Activated T-cell treated with anti-CD3 and anti-CD28 coated beads, Interleukin-2, amount 50 U/mL, for 1 hour (primary cell): ENCODE measurements at places on chromosomes 11 and 22.

DNA sequence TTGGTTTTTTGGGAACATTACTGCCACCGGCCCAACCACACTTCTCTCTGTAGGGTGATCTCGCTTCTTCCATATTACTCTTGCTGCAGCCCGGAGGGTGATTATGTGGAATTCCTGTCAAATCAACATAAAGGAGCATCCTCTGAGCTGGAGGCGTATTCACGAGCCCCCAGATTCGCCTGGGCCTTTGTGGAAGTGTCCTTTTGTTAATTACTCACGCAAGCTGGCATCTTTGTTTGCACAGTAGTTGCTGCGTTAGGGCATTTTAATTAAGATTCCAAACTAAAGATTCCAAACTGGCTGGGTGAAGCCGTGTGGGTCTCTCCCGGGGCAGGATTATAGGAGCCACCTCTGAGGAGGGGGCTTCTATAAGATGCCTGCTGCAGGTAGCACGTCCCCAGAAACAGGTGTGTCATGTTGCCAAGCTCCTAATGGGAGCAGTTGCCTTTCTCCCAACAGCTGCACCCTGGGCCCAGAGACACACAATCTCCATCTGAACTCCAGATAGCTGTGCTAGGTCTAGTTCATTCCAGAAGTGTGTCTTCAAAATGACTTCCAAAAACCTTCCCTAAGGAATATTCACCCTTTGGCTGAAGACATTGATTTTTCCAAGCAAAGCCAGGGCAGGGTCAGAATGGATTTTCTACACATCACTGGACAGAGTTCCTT lies 40.9 kb downstream of the SHISAL1 start:
- DNase-seq = no peak

- DNase-seq = no peak
These were observed 23.5 kb downstream of the LARGE1 start for GRCh38 chr22:33896575-33897447.

DNA sequence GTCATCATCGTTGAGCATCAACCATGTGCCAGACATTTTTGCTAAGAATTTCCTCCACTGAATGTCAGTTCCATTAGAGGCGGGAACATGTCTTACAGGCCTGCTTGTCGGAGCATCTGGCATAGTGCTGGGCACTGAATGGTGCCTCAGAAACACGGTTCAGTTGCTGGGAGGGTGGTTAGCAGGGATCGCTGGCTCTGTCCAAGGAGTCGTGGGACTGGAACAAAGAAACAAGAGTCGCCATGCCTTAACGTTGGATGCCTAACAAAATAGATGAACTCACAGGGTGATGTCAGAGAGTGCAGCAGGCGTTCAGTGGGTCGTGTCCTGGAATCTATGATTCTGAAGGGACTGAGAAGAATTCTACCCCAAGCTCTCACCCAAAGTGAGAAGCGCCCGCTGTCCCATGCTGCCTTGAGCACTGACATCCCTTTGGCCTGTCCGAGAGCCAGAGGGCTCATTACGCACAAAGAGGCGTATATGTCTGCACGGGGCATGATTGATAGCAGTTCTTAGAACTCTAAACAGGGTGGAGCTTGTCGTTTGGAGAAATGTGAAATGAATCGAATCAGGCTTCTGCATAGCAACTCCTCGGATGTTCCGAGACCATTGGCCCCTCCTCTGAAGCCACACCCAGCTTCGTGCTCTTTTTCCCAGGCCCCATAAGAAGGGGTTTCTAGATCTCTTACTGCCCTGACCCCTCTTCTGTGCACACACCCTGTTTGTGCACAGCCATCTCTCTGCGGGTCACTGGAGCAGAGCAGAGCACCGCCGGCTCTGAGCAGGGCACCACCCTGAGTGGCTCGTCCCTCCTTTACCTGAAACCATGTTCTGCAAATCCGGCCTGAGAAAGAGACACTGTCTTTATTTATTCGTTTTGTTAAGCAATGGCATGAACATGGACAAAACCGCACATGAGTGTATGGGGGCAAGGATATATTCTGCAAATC lies 113.1 kb upstream of the B3GAT1 start:
- DNase-seq = no peak

GRCh38 chr11:1351278-1351937 lies 38.3 kb upstream of the BRSK2 start:
- DNase-seq = no peak

DNA sequence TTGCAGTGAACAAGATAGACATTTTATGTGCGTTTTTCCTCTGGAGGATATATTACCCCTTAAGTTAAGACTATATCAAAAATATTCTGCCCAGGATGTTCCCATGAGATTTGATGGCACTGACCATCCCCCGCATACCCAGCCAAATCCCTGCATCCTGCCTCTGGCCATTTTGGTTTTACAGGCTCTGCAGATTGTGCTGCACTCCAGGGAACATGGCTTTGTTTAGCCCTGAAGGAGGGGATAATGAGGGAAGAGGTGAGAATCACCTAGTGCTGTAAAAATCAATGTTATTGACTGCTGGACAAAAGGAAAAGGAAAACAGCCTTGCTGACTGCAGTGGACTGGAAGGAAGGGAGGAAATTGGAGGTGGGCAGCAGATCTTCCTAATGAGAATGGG lies 717.4 kb downstream of the DLG2 start:
- no peak for DNase-seq

GRCh38 chr11:102421261-102421660 lies 31.3 kb downstream of the TMEM123 start:
- DNase-seq = no peak

DNA sequence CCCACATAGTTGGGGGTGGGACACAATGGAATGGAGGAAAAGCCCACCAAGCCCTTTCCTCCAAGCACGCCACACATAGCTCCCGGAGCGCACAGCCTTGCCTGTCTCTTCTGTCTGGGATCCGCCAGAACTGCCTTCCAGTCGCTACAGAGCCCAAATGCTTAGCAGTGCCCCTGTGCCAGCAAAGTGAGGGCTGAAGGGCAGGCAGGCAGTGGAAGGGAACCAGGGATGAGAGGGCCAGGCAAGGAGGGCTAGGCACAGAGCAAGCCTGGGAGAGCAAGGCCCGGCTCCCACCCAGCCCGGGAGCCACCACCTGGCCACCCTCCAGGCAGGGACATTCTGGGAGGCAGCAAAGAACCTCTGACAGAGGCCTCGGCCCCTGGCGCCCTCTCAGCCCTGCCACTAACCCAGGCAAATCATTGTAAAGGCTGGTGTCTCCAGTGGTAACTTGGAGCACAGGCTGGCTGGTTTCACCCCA lies 32.5 kb downstream of the PPP2R1B start:
- no peak for DNase-seq

DNA sequence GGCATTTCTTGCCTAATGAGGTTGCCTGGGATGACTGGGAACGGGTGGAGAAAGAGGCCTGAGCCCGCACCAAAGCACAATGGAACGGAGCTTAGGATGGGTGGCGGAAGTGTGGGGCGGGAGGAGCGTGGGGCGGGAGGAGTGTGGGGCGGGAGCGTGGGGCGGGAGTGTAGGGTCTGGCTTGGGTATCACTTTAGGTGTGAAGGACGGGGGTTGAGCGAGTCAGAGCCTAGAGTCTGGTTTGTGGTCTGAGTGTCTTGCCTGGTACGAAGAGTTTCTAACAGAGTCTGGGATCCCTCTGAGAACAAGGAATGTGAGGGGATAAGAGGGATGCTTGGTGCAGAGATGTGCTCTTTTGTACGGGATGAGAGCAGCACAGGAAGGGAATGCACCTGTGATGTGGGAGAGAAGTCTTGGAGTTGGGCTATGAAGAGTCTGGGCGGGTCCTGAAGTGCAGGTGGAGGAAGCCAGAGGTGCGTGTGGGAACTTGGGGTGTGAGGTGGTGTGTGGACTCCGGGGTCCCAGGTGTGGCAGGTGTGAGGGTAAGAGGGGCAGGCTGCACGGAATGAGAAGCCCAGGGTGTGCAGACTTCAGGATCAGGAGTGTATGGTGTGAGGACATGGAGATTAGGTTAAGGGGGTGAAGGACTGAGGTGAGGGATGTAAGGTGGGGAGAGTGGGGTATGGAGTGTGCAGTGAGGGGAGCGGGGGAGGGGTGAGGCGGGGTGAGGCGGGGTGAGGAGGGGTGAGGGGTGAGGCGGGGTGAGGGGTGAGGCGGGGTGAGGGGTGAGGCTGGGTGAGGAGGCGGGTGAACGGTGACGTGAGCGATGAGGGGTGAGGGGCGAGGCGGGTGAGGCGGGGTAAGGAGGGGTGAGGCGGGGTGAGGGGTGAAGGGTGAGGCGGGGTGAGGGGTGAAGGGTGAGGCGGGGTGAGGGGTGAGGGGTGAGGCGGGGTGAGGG lies 1.0 kb downstream of the SYCE3 start:
- no peak for DNase-seq

DNA sequence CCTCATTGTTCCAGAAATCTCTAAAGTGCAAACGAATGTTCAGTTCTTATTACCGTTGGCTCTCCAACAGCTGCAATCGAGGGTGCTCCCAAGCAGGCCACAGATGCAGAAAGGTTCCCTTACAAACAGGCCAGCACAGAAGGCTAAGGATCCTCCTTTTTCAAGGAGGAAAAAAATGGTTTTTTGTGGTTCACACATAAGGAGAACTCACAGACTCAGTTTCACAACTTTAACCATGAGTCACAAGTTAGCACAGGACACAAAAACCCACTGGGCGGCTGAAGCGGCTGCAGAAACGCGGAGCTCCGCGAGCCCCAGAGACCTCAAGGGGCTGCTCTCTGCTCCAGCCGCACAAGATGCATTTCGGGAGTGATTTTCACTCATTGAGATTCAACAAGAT lies 98.2 kb upstream of the PRR5 start:
- no peak for DNase-seq
